Dermis microvascular lymphatic vessel endothelial cell (primary cell): ENCODE measurements at places on chromosomes 6 and 20. TPM values are rescaled to one million over a fixed set of nuclear protein-coding genes. Genes with fewer than 3 reads are reported as not detected.

The CNR1 gene
- under 0.01 TPM in 1 of 2 replicates, not detected in the other for total RNA-seq

The MACROD2 gene
- total RNA-seq: 0.13 and 0.25 TPM in 2 replicates

The WFDC5 gene
- not detected in 2 replicates for total RNA-seq

The EYS gene
- total RNA-seq: 0.13 TPM in 1 of 2 replicates, not detected in the other

The CCDC170 gene
- under 0.01 TPM in 2 replicates for total RNA-seq

The ARMC12 gene
- 0.25 and 0.39 TPM in 2 replicates for total RNA-seq

The IL17F gene
- not detected in 2 replicates for total RNA-seq

The KIAA1586 gene
- 10.5 and 11.0 TPM in 2 replicates for total RNA-seq

The ZNF165 gene
- total RNA-seq: 0.25 and 0.39 TPM in 2 replicates

The BPIFB4 gene
- not detected in 2 replicates for total RNA-seq

The ELOVL2 gene
- total RNA-seq: not detected in 2 replicates

The SLX4IP gene
- total RNA-seq: 2.3 and 2.6 TPM in 2 replicates

The ATP6V1G2 gene
- 0.13 TPM in 1 of 2 replicates, not detected in the other for total RNA-seq

The ECT2L gene
- total RNA-seq: under 0.01 TPM in 1 of 2 replicates, not detected in the other

The SMPD2 gene
- 4.9 and 8.9 TPM in 2 replicates for total RNA-seq

The PACRG gene
- under 0.01 TPM in 2 replicates for total RNA-seq

The WFDC12 gene
- not detected in 2 replicates for total RNA-seq

The C6orf62 gene
- total RNA-seq: 103 and 104 TPM in 2 replicates

The FERMT1 gene
- total RNA-seq: 0.13 and 0.39 TPM in 2 replicates

The C6orf52 gene
- total RNA-seq: 0.25 and 0.77 TPM in 2 replicates

The SYNDIG1 gene
- total RNA-seq: not detected in 2 replicates

The MYB gene
- total RNA-seq: under 0.01 TPM in 2 replicates

The CST4 gene
- total RNA-seq: not detected in 2 replicates

The CTCFL gene
- not detected in 2 replicates for total RNA-seq

The VPS52 gene
- total RNA-seq: 25.0 and 26.6 TPM in 2 replicates

The DEFB132 gene
- total RNA-seq: not detected in 2 replicates

The OLIG3 gene
- total RNA-seq: not detected in 2 replicates

The RBBP8NL gene
- total RNA-seq: not detected in 2 replicates

The BEND6 gene
- under 0.01 and 0.13 TPM in 2 replicates for total RNA-seq

The TRAPPC3L gene
- total RNA-seq: under 0.01 and 0.25 TPM in 2 replicates

The OPRM1 gene
- total RNA-seq: not detected in 2 replicates

The STMN3 gene
- 0.38 and 0.51 TPM in 2 replicates for total RNA-seq

The DYNLRB1 gene
- total RNA-seq: 51.5 and 58.9 TPM in 2 replicates

The APOM gene
- total RNA-seq: 0.39 and 0.51 TPM in 2 replicates
